Hematopoietic multipotent progenitor cell treated with erythropoietin and hydrocortisone succinate and interleukin-3 and kit ligand, for 6 days (in vitro differentiated cells): ENCODE measurements at places on chromosomes 11 and 22.

GRCh38 chr22:44382116-44383038 lies 69.6 kb upstream of the SHISAL1 start:
- DNase-seq: no peak

DNA sequence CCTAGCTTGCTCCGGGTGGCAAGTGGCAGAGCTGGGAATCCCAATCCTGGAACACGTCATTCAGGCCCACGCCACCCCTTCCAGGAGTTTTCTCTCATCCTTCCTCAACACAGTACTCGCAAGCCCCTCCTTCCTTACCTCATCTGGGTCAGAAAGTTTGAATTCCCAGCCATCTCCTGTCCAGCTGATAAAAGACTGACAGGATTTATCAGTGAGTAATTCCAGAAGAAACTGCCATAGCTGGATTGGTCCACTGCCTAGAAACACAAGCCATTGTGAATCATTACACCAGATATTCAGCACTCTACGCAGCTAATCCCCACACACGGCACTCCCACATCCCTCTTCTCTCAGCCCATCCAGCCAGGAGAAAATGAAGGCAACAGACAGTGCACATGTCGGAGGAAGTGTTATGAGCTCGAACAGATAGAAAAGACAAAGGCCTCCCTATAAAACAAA lies 124.0 kb downstream of the ETS1 start:
- DNase-seq: no peak

DNA sequence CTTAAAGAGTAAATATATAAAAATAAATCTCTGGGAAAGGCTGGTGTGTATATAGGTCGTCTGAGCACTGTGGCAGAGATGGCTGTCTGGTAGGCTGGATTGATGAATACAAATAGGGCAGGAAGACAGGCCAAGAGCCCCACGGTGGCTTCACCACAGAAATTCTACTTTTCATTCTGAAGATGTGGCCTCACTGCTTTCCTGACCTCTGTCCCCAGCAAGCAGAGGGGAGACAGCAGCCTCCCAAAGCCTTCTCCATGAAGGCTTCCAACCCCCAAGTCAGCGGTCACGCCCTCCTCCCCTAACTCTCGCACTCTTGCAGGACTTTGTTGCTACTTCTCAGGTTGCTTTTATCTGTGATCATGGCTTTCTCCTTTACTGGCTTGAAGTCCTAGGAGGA lies 10.6 kb upstream of the KCNJ1 start:
- no peak for DNase-seq

DNA sequence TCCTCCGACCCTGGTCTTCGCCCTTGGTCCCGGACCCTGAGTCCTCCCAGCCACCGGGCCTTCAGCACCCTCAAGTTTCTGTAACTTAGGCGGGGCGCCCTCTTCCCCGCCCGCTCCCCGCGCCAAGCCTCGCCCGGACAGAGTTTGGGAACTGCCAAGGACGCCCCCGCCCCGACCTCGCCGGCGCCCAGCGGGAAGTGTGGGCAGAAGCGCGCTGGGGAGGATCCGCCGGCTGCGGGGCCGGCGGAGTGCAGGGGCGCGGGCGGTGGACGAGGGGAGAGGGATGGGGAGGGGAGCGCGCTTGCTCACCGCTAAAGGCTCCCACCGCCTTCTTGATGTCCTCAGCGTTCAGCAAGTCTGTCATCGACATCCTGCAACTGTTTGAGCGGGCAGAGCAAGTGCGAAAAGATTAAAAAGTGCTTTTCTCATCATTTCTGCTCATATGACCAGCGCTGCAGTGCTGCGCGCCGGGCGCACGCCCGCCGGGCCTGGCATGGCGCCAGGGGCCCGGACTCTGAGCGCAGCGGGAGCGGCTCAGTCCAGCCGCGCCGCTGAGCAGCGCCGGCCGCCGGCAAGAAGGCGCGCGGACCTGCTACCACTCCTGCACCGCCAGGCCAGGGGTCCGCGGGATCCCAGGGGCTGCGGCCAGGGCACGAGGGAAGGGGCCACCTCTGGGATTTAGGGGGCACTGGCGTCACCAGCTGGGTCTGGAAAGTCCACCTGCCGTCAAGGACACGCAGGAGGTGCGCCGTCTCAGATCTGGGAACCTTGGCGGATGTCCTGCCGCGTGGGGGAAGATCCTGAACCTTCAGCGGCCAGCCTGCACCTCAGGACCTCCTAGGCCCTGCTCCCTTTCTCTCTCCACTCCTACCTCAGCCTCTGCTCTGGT lies at the start of gene PVALB:
PVALB (minus strand) TSS at position 400 of the 889 bp plus-strand sequence; CDS start at position 370, 30 bp downstream.
- DNase-seq: peak; percentile 71

DNA sequence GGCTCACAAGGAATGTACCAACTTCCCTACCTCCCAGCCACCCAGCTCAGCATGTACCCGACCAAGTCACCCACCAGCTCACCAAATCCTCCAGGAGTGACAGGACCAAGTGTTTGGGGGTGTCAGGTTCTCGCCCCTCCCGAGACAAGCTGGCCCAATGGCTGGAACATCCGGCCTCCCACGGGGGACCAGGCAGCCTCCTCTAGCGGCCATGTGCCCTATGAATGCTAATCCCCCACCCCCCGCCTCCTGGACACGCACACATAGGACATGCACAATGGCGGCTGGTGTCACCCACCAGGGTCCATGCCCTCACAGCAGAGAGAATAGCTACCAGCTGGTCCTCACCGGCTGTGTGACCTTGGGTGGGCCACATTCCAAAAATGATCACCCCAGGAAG lies 151.0 kb downstream of the MN1 start:
- no peak for DNase-seq
